ENCODE measurements at places on chromosomes 4 and X.

- peak; percentile 65 for DNase-seq
Observed at GRCh38 chrX:109990582-109991276, 12.2 kb upstream of the TMEM164 start.

DNA sequence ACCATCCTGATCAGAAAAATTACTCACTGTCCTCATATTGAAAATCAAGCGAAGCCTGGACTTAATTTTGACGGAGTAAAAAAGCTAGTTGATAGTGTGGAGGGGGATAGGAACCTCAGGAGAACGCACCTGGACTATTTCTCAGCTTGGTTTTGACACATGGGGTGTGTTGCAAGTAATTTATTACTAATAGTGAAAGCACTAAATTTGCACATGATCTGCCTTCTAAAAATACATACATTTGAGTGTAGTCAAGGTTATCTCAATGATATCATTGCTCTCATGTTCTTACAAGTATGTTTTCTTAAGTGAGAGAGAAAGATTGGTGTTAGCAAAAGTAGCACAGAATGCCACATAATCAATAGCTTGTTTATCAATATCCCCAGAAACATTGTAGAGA is 29.5 kb downstream of the LRIT3 start:
- DNase-seq: peak; percentile 10

GRCh38 chr4:186037692-186038658 is 31.0 kb upstream of the TLR3 start:
- peak; percentile 55 for DNase-seq

- DNase-seq: no peak
Observed at GRCh38 chr4:100728861-100729260, 211.0 kb upstream of the EMCN start.

DNA sequence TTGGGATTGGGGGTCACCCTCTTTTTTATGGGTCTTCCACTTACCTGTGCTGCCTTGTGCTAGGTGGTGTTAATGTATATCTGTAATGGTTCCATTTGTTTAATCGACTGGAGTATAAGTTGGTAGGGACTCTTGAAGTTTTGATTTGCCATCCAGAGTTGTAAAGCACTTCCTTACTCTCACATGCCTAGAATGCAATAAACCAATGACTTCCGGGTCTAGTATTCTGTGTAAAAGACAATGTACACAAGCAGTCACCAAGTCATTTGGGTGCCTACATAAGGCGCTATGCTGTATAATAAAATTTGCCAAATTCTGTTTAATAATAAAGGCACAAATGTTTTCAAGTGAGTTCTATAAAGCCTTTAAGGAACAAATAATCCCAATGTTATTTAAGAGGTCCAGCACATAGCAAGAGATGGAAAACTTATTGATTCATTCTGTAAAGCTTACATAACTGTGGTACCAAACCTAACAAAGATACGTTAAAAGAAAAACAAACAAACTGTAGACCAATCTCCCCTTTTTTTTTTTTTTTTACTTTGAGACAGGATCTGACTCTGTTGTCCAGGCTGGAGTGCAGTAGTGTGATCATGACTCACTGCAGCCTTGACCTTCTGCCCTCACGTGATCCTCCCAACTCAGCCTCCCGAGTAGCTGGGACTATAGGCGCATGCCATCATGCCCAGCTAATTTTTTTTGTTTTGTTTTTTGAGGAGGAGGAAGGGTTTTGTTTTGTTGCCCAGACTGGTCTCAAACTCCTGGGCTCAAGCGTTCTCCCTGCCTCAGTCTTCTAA is 41.5 kb upstream of the HPRT1 start:
- DNase-seq: no peak

- no peak for DNase-seq
Observed at GRCh38 chr4:37641886-37642849, 44.0 kb downstream of the RELL1 start.

- no peak for DNase-seq
Observed at GRCh38 chr4:56286763-56287162, 100.5 kb downstream of the AASDH start.

DNA sequence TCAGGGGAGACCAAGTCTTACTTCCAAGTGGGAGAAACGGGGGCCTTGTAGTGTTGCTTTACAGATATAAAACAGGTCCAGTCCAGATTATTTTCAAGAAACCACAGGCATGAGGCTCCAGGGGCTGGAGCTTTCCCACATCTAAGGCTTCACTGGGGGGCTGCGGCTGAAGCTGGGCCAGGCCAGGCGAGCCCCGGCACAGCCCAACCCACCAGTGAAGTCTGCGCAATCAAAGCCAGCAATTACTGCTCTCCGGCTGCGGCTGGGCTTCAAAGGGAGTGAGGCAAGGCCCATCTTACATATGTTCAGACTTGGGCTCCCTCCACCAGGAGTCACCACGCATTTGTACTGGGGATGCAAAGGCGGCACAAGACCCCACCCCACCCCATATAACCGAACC is 61.7 kb downstream of the HADH start:
- DNase-seq: no peak

DNA sequence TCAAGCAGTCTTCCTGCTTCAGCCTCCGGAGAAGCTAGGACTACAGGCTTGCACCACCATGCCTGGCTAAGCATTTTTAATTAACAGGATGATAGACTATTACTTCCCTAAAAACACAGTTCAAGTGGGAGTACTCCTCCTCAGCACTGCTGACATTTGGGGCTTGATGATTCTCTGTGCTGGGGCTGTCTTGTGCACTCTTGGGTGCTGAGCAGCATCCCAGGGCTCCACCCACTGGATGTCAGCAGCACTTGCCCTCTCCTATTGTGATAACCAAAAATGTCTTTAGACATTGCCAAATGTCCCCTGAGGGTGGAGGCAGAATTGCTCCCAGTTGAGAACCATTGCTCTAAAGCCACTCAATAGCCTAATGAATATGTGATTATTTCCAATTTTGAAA is 60.4 kb downstream of the CLCN4 start:
- no peak for DNase-seq

GRCh38 chrX:56963377-56963776 is 32.0 kb downstream of the SPIN3 start:
- DNase-seq: no peak

DNA sequence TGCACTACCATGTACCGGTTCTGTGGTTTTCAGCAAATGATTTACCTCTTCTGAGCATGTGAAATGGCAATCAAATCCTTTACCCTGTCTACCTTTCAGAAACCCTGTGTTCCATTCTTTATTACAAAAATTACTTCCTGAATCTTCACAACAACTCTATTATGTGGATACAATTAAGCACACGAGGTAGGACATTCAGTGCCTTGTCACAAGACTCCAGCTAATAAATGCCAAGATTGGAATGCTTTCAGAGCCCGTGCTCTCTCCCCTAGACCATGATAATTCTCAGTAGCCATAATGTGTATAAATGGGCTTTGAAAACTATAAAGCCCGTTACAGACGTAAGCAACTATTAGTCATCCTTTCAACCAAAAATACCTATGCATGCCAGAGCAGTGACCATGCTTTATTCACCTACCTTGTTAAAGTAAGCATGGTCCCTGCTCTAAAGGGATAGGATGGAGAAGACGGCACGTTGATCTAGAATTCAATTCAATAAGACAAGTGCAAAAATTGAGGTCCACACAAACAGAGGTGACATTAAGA is 2.4 kb downstream of the RXFP1 start:
- no peak for DNase-seq

DNA sequence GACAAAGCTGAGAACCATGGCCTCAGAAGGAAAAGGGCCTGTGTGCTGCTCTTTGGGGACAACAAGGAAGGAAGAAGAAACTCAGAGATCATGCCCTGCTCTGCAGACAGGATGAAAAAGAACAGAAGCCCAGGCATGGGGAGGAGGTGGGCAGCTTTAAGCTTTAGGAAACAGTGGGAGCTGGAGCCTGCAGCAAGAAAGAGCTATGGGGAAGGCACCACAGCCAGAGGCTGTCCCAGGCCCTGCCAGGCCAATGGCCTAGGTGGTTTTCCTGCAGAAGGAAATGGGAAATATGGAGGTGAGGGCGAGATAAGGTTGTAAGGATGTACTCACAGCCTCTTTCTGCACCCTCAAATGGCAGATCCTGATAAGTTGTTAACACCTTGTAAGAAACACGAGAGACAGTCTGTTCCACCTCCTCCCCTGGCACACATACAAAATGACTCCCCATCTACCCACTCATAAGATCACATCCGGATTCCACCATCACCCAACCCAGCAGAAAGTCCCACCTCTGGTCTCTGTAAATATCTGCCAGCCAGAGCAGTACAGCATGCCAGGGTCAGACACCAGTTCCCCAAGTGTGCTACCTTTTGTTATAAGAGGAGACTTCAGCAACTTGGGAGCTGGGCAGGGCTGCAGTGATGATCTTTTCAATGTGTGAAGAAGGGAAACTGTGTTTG is 105.2 kb downstream of the RTL5 start:
- DNase-seq: peak; percentile 5

DNA sequence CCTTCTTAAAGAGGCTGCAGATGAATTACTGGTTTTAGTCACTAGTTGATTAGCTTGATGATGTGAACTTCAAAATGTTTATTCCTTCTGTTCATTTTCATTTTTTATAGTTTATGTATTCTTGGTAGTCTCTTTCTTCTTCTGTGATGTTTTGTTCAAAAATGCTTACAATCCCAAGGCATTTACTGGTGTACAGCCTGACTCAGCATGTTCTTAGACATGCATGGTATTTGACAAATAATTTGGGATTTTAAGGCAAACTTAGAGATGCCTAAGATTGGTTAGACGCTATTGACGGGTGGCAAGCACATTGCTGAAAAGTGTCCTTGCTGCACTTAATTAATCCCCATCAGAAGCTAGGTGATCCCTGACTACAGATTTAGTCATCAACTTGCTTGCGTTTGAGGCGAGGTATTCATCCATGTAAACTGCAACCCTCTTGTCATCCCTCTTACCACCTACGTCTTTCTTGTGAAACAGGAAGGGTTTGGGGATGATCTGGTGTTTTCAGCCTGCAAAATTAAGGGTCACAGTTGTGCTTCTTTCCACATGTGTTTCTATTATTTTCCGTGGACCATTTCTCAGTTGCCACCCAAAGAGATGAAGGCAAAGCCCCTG is 331.8 kb downstream of the DKK2 start:
- DNase-seq: no peak

DNA sequence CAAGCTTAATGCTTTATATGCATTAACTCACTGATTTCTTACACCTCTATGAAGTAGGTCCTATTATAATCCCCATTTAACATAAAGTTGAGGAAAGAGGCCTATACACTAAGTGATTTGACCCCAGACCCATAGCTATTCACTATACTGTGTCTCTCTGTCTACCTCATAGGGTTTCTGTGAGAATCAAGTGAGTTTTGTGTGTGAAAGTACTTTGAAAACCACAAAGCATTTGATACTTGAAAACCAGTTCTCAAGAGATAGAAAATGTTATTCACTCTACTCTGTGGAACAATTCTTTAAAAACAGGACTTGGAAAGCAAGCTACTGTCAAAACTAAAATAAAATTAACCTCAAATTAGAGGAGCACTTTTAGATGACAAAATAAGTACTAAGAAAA is 35.0 kb downstream of the SHROOM3 start:
- no peak for DNase-seq

GRCh38 chr4:124738994-124739393 is 26.5 kb upstream of the ANKRD50 start:
- DNase-seq: no peak

DNA sequence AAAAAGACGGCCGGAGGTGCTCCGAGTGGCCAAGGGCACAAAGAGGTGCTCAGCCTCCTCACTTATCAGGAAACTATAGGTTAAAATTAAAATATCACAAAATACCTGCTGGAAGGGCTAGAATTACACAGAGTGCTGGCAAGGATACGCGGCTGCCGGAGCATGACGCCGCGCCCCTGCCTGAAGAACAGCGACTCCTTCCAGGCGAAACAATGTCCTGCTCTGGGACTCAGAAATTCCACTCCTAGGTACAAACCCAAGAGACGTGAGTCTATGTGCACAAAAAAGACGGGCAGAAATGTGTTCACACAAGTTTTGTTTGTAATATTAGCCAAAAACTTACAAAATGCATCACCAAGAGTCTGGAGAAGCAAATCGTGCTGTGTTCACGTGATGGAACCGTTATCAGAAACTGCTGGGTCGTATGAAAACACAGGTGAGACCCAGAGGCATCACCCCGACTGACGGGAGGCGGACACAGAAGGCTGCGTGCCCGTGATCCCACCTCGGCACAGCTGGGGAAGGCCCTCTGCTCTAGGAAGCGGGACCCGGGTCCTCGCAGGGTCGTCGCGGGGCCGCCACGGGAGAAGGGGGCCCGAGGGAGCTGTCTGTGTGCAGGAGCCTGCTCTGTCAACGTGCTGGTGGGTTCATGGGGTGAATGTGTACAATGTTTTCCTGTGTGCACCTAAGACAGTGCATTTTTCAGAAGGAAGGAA is 27.6 kb downstream of the CTBP1 start:
- DNase-seq: no peak

DNA sequence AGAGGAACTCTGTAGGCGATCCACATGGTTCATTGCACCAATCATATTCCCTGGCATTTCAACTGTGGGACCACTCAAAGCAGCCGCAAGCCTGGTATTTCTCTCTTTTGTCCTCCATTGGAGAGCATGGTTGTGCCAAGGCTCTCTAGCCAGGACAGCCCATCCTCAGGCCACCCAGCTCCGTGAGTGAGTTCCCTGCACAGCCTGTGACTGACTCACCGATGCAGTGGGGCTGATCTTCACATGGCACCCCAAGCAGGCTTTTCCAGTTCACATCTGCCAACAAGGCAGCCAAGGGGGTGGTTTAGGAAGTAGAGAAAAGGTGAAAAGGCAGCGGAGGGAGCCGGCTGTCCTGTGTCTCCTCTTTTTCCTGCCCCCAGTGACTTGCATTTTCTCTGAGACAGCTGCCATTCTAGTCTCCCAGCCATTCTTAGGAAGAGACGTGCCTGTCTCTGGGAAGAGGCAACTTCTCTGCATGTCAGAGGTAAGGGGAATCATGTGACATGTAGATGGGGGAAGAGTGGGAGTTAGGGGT is 69.2 kb downstream of the MID1IP1 start:
- DNase-seq: no peak

DNA sequence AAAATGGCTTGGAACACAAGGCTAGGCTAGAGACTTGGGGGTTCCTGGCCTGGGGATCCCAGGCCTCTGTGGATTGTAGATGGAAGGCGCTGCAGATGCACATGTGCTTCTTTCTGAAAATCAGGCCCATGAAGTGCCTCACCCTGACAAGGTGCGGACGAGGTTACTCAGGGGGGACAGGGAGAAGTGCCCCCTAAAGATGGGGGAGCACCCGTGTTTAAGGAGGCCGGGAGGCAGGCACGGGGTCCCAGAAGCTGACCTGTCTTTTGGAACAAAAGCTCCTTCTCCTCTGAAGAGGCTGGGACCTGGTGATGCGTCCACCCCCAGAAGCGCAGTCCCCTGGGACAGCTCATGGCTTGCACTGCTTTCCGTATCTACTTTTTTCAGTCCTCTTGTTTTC is 2.4 kb downstream of the PDZD4 start:
- no peak for DNase-seq
